ENCODE measurements at places on chromosomes 12 and 14.

DNA sequence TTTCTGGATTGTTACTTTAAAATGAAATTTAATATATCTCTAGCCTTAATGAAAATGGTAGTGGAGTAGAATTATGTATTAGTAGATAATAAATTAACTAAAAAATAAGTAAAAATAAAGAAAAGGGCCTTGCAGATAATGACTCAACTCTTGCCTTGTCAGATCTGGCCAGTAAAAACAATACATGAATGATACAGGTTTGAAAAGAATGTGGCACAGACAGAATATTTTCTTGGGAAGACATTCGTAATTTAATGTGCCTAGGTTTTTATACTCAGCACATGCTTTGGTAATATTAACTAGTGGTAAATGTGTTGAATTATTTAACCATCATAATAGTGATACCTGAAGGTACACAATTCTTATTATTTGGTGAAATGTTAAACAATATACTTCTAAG lies 28.3 kb downstream of the ATF7IP start:
- no peak for DNase-seq

GRCh38 chr14:40417777-40418401 lies 985.7 kb upstream of the FBXO33 start:
- DNase-seq, result no peak

GRCh38 chr14:90698379-90698869 lies 117.8 kb downstream of the TTC7B start:
- DNase-seq, result no peak

DNA sequence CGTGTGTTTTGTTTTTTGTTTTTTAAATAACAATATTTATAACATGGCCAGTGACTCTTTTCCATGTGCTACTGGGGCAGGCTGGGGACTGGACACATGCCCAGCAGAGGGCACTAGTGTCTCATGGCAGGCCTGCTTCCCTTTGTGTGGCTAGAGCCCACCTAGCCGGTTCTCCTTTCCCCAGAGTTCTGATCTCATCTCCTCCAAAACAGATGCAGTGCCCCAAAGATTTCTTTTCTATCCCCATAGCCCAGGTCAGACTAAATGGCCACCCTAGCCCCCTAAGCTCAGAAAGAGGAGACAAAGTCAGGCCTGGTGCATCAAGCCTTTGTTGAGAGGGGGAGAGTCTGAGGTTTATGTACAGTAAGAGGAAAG lies 21.2 kb downstream of the PRPF40B start:
- peak; percentile 34 for DNase-seq

- no peak for DNase-seq
Observed at GRCh38 chr14:74949859-74950573, 5.4 kb downstream of the PGF start.
